ENCODE measurements at places on chromosomes 5 and 9.

GRCh38 chr9:126684965-126685465 is 71.3 kb downstream of the LMX1B start:
- no peak for DNase-seq

- no peak for DNase-seq
Measured at GRCh38 chr5:1098986-1099597, 12.8 kb downstream of the SLC12A7 start.

DNA sequence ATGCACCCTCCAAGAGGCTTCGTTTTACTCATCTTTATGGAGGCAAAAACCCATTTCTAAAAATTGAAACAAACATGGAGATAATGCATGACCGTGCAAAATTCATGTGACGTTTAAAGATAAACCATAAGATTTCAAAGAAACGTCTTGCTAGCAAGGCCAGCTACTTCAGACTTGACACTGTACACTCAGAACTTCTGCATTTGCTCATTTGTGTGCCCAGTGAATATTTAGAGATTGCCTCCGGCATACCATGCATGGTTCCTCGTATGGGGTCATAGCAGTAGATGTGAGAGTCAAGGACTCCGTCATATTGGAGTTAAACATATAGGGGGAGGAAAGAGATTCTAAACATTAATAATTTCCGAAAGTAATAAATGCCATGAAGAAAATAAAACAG is 78.6 kb upstream of the NEURL1B start:
- no peak for DNase-seq

GRCh38 chr5:92380069-92380770 is 997.1 kb upstream of the ARRDC3 start:
- DNase-seq, result no peak

DNA sequence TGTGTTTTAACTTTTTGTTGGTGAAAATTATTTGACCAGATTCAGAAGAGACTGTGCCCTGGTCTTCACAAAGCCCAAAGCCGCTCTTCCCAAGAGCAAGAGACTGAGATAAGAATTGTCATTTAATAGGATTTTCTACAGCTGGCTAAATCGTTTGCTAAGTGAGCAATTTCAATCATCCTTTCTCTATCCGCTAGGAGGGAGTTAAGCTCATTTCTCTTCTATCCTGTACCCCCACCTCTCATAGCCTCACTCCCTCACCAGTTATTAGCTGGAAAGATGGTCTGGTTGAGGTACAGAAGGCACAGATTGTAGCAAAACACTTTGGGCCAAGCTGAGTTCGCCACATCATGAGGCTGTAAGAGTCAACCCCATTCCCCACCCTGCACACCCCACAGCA is 43.0 kb upstream of the SIL1 start:
- no peak for DNase-seq

DNA sequence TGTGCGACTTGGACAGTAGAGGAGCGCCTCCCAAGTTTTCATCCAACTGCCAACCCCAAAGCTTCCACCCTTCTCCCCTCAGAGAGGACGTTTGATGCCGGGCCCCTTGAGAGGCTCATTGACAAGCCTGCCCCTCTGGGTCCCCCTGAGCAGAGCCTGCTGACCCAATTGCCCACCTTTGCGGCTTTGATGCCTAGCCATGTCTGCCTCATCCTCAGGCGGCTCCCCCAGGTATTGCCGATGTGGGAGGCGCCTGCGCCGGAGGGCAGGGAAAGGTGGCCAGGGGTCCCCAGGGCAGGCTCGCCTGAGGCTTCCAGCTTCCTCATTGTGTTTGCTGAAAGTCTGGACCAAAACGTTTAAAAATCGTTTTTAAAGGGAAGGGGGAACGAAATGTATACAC is 1.4 kb downstream of the ODF2 start:
- no peak for DNase-seq

GRCh38 chr9:89933578-89933977 is 328.8 kb downstream of the GADD45G start:
- DNase-seq, result no peak

- DNase-seq, result no peak
Measured at GRCh38 chr5:127423173-127423798, 94.2 kb upstream of the PRRC1 start.

DNA sequence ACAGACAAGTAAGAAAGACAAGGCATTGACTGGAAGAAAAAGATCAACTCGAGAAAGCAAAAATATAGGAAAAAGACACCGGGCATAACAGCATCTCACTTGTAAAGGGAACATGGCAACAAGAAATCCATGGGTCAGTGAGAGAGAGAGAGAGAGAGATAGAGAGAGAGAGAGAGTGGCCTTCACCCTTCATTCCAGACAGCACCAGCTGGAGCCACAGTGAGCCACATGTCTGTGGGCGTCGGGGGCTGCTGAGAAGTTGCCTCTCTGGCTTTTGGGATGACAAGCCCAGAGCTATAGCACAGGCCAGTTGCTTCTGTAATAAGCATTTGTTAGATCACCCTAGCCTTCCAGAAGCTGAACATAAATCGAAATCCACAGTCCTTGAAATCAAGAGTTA is 20.3 kb upstream of the ENC1 start:
- DNase-seq, result no peak

- DNase-seq, result no peak
Measured at GRCh38 chr5:86885011-86885410, 267.3 kb downstream of the COX7C start.

DNA sequence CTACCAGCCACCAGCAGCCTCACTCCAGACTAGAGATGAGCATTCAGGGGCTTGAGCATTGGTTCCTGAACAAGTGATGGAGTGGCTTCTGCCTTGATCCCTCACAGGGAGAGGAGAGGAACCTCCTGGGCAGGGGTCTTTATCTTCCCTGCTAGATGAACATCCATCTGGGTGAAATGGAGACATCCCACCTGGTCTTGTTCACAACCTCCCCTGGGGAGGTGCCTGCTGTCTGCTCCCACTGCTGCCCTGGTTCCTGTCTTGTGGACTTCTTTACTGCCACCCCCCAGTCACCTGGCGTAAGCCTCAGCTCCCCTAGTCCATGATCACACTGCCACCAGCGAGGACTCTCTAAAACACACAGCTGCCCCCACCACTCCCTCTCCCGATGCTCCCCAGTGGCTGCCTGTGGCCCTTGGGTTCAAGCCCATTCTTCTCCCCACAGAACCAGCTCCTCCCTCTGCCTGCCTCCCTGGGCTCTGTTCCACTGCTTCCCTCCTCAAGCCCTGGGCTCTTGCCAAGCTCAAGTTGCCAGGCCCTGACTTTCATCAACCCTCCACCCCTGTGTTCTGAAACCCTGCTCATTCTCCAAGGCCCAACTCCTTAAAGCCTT is 51.5 kb downstream of the COL15A1 start:
- no peak for DNase-seq

- no peak for DNase-seq
Measured at GRCh38 chr5:25540628-25541027, 895.9 kb upstream of the CDH10 start.

DNA sequence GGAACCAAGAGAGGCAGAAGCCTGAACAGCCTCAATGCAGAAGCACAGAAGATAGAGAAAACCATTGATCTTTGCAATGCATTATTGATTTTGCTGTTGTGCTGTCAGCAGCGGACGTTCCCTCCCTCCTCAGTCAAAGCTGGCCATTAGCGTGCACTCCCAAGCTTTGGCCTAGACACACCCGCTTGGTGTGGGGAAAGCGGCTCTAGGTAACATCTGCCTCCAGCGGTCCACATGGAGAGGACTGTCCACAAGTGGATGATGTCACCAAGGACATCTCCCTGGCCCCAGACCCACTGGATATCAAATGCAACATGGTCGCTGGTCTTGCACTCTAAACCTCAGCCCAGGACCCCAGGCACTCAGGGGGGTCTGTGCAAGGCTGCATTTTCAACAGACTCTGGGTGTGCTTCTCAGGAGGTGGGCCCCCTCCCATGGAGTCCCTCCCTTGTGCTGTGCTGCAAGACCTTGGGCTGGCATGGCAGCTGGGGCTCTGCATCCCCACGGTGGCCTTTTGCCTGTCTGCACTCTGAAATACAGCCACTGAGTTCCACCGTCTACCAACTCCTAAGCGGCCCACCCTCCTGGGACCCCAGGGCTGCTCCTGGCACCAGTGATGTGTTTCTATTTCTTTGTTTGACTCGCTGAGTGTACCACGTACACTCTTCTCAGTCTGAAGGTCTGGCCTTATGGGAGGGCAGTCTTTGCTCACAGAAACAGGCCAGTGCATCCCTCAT is 1.9 kb downstream of the SEMA4D start:
- DNase-seq, result no peak

DNA sequence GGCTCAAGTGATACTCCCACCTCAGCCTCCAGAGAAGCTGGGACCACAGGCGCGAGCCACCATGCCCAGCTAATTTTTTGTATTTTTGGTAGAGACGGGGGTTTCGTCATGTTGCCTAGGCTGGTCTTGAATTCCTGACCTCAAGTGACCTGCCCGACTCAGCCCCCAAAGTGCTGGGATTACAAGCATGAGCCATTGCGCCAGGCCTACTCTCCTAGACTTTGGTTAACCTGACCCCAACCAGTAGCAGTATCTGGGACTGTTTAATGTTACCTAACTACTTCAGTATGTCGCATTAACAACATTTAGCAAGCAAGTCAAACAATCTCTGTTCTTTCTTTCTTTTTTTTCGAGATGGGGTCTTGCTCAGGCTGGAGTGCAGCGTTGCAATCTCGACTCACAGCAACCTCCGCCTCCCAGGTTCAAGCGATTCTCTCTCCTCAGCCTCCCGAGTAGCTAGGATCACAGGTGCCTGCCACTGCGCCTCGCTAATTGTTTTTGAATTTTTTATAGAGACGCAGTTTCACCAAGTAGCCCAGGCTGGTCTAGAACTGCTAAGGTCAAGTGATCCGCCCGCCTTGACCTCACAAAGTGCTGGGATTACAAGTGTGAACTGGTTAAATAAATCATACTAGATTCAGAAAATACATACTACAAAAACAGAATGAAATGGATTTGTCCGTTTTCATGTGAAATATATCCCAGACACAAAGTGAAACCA is 2.0 kb downstream of the AK3 start:
- no peak for DNase-seq

- peak; percentile 65 for DNase-seq
Measured at GRCh38 chr5:43065948-43066798, 26.1 kb upstream of the ANXA2R start.

DNA sequence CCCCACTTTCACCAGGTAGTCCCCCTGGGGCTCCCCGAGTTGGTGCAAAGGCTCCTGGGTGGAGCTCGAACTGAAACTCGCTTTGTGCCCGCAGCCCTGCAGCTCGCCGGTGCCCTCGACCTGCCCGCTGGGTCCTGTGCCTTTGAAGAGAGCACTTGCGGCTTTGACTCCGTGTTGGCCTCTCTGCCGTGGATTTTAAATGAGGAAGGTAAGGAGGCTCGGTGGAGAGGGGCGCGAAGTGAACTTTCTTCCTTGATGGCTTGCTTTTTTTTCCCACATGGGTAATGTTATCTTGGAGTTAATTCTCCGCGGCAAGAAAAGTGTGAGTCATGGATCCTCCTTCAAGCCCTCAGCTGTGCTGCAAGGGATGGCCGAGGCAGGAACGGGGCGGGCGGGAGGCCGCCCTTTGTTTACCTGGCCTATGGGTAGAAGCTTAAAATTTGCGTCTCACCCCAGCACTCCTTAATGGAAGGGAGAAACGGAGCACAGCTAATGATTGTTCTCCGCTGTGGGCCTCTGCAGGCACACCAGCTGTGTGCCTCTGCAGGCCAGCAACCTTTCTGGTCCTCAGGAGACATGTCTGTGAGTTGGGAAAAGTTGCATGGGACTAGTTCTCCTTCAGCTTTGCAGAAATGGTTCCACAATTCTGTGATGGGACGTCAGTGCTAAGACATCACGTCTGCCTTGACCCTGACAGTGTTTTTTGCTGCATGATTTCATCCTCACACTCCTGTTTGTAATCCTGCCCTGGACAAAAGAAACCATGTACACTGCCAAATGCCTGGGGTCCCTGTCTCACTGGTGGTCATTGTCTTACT is 1.1 kb downstream of the MAMDC2 start:
- DNase-seq, result no peak

DNA sequence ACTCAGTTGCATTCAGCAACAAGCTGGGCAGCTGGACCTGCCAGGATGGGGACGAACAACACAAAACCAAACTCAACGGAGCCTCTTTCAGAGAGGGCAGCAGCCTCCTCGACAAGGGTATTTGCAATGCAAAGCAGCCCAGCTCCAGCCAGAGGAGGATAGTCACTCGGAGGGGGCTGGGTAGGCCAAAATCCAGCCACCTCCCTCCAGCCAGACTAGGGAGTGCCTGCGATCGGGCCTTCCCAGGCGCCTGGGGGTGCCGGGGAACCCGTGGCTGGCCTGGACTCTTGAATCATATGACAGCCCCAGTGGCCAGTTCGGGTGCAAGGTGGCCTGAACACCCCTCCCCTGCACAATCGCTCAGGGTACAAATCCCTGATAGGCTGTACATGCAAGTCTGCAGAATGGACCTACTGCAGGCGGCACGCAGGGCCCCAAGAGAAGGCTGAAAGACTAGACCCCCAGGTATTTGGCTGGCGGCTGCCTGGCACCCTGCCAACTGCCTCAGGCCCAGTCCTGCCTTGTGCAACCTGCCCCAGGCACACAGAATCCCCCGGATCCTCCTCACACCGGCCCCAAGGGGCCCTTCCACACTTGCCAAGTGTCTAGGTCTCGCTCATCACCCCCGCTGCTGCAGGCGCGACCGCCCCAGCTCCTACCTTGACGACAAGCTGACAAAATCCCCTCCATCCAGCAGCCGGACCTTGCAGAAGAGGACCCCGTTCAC is 1.3 kb downstream of the EEIG1 start:
- DNase-seq, result no peak

- DNase-seq, result no peak
Measured at GRCh38 chr9:89657295-89657694, 52.5 kb downstream of the GADD45G start.

- no peak for DNase-seq
Measured at GRCh38 chr5:102324714-102325113, 28.6 kb upstream of the SLCO4C1 start.

DNA sequence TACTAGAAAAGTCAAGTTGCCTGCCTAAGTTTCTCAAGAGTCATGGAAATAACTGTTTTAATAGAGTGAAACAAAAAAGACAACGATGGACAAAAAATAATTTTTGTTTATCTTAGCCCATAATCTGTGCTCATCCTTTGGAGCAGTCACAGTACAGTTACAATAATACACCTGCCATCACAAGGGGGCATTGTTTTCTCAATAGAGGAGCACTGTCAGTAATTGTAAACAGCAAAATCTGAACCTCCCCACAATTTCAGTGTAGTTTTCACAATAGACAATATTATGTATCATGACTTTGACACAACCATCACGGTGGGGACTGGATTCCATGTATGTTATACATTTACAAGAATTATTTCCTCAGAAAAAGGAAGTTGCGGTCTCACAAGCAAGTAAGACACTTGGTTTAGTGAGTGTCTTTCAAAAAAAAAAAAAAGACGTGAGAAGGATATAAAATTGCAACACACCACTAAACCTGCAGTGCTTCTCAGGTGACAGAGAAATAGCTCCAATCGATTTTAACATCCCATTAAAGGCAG is 586.3 kb downstream of the PTPRD start:
- no peak for DNase-seq

Measured in activated naive CD4-positive, alpha-beta T cell (primary cell).